Osteoblast (primary cell): ENCODE measurements at places on chromosomes 6 and 20.

- DNase-seq = no peak
Measured at GRCh38 chr6:149089510-149089909, 228.0 kb upstream of the TAB2 start.

GRCh38 chr6:131787766-131788712 lies 19.8 kb upstream of the ENPP1 start:
- DNase-seq = peak; percentile 69

DNA sequence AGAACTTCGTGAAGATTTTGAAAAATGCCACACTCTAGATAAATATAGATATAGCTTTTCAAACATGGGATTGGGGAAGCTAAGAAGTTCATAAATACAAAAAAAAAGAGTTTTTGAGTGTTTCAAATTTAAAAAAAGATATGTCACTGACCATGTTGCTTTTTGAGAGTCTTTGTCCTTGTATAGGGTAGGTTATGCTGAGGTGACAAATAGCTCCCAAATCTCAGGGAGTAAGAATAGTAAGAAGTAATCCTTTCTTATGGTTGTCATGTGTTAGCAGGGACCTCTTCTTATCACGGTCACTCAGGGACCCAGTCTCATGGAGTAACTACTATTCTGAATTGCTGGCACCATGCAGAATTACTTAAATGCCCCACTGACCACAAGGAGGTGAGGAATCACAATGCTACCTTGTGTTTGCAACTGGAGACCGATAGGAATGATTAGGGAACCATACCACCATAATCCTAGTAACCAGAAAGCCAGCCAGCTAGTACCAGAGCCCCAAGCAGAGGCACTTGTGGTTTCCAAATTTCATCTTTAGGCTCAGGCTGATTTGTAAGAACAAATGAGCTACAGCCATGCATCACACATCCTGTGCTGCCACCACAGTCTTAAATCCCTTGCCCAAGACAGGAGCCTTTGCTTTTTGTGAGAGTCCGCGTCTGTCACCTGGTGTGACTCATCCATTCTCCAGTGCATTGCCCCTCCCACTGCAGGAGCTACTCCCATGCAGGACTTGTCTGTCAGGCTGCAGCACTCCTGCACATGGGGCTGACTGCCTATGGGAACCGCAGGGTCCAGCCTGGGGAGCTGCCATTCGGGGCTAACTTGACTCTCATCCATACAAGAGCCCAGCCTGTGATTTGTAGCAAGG lies 42.4 kb upstream of the ADGRF4 start:
- DNase-seq = no peak

GRCh38 chr6:45676380-45676779 lies 298.6 kb upstream of the SUPT3H start:
- DNase-seq = no peak

DNA sequence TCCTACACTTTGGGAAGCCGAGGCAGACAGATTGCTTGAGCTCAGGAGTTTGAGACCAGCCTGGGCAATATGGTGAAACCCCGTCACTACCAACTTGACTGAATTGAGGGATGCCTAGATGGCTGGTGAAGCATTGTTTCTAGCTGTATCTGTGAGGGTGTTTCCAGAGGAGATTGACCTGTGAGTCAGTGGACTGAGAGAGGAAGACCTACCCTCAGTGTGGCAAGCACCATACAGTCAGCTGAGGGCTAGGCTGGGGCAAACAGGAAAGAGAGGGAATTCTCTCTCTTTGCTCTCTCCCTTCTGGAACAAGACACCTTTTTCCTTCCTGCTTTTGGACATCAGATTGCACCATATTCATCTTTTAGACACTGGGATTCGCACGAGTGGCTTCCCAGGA lies 3.7 kb upstream of the ZUP1 start:
- DNase-seq = no peak

- DNase-seq = peak; percentile 76
Measured at GRCh38 chr6:150249261-150249660, 106.4 kb downstream of the PPP1R14C start.

- no peak for DNase-seq
Measured at GRCh38 chr6:38753707-38754106, 38.6 kb downstream of the DNAH8 start.

GRCh38 chr6:56996401-56996800 lies 41.5 kb downstream of the BEND6 start:
- peak; percentile 22 for DNase-seq

DNA sequence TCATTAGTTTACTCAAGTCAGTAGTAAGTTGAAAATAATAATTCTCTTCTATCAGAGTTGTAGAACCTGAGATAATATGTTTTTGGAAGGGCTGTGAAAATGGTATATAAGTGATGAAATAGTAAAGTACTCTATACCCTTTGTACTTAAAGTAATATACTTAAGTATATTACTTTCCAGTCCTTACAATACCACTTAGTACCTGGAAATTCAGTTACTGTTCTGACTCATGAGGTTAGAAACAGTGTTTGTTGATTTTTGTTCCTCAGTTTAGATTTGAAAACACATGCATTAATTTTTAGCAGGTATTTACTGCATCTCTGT lies 10.1 kb downstream of the TULP4 start:
- no peak for DNase-seq

DNA sequence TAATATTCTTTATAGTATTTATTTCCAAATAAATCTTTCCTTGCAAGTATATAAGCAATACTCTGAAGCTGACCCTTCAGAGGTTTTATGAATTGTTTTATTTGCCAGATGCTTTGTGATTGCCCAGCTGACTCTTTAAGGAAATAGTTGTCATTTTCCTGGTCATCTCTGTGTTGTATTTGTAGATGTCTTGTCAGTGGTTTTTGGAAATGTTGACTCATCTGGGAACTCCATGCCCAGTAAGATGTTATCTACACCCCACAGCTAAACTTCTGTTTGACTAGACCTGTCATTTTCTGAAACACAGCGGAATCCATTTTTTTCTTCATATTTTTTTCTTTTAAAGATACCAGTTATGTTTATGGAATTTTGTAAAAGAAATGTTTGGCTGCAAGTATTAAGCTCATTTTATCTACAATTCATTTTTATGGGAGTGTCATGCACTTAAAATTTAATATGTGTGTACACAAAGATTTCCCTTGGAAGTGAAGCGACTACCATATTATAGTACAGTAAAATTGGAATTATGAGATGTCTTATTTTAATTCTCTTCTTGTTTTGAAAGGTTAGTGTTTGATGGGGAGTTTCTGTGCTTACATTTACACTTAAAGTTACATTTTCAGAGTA lies 491.0 kb downstream of the NKAIN2 start:
- no peak for DNase-seq

- no peak for DNase-seq
Measured at GRCh38 chr6:116446399-116446798, 14.8 kb upstream of the CALHM6 start.
